ENCODE measurements at places on chromosomes 1 and 21. TPM values are rescaled to one million over a fixed set of nuclear protein-coding genes. Genes with fewer than 3 reads are reported as not detected.
A peak's percentile ranks its signal among the peaks of the same experiment; 100 is the strongest.

The A3GALT2 gene
- not detected for total RNA-seq

GRCh38 chr1:12424793-12425192, 193.2 kb downstream of the DHRS3 start:
- H3K4me3 ChIP-seq = no peak overlapping the region
- no peak for DNase-seq
- peaks cover 3% of the 10 kb centered on the region for H3K4me1 ChIP-seq
- H3K27ac ChIP-seq = no peak overlapping the region

DNA sequence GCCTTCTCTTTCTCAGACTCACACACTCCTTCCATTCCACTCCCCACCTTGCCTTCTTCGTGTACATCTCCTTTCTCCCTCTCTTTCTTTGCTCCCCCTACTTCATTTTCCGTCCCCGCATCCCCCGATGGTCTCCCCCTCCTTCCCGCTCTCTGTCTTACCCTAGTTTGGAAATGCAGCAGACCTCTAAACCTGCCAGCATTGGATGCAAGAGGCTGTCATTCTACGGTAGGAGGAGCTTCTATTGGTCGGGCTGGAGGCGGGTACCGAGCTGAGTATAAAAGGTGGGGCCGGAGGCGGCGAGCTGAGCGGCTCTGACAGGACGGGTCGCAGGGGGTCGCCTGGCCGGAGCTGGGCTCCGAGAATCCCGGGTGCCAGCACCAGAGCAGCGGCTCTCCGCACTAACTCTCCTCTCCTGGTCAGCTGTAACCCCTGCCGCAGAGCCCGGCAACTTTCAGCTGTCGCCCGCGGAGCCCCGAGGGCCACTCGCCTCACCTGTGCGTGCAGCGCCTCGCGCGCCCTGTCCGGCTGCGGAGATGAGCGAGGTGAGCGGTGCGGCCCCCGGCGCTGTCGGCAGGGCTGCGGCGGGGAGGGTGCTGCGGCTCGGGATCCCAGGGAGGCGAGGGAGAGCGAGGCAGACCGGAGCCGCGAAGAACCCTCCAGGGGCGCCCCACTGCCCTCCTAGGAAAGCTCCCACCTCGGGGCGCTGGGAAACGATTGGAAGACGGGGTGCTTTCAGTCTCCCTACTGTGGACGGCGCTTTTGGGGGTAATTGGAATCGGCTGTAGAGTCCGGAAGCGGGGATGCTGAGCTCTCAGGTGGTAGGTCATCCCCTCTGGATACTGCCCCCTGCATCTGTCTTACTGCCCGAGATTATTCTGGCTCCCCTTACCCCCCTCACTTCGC, at the start of gene PCP4L1:
TSS of gene PCP4L1 (plus strand) at position 307 of the 906 bp plus-strand sequence. CDS start at position 537, 230 bp downstream.
- peak within 1 kb of the TSS; percentile 36 for H3K4me3 ChIP-seq
- H3K27ac ChIP-seq = no peak within 1 kb of the TSS
- peaks cover 32% of the 10 kb centered on the region for H3K27me3 ChIP-seq
- H3K36me3 ChIP-seq = no peaks in the 10 kb centered on the region
- DNase-seq = peak; percentile 7

- H3K36me3 ChIP-seq = no peaks in the 10 kb centered on the region
These were observed 719.4 kb upstream of the PTBP2 start for GRCh38 chr1:96002201-96002600.

- no peaks in the 10 kb centered on the region for H3K4me1 ChIP-seq
- no peak overlapping the region for H3K27ac ChIP-seq
- H3K36me3 ChIP-seq = no peaks in the 10 kb centered on the region
- no peaks in the 10 kb centered on the region for H3K27me3 ChIP-seq
These were observed 14.3 kb upstream of the FAM131C start for GRCh38 chr1:16087733-16088132.

DNA sequence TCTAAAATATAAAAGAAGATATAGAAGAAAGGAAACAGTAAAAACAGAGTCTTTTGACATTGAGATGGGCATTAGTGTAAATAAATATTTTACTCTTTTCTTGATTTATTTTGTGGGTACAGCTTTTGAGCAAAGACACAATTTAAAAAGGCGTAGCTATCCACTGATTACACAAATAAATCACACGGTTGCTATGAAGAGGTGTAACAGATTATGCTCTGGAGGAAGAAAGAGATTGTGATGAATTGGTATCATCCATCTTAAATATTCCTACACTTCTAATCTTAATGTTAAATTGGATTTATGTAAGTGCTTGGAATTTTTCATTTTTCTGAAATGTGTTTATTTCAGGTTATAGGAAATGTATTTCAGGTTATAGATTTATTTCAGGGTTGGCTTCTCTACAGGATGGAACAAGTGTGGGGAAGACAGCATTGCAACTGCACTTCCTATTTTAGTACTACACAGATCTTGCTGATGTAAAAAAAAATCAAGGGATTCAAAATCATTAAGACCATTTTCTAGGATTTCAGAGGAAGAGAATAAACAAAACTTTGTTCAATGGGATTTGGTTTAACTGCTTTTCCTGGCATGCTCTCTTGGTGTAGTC, 15.3 kb downstream of the XCL1 start:
- H3K4me3 ChIP-seq = no peak overlapping the region
- H3K36me3 ChIP-seq = no peaks in the 10 kb centered on the region
- no peaks in the 10 kb centered on the region for H3K4me1 ChIP-seq
- DNase-seq = no peak
- H3K27ac ChIP-seq = no peak overlapping the region

GRCh38 chr1:107213225-107213624, 72.4 kb downstream of the NTNG1 start:
- DNase-seq = no peak
- no peak overlapping the region for H3K27ac ChIP-seq
- H3K4me3 ChIP-seq = no peak overlapping the region
- H3K27me3 ChIP-seq = no peaks in the 10 kb centered on the region
- no peaks in the 10 kb centered on the region for H3K4me1 ChIP-seq
- H3K36me3 ChIP-seq = no peaks in the 10 kb centered on the region

DNA sequence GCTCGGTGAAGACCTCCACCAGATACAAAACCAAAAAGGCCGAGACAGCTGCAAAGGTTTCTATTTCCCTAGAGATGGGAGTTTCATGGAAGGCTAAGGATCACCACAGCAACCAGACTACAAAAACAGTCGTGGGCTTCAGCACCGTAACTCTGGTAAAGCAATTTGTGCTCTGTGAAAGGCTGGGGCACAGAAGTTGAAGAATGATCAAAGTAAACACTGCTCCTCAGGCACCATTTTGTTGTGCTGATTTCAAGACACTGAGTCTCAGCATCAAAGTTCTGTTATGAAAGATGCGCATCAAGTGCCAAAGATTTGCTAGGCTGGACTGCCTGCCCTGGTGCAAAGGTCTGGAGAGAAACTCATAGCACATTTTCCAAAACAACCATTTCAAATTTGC, 116.2 kb downstream of the TGFBR3 start:
- no peaks in the 10 kb centered on the region for H3K4me1 ChIP-seq
- H3K27ac ChIP-seq = peak overlapping the region; percentile 52
- DNase-seq = no peak
- H3K36me3 ChIP-seq = no peaks in the 10 kb centered on the region
- H3K4me3 ChIP-seq = no peak overlapping the region

DNA sequence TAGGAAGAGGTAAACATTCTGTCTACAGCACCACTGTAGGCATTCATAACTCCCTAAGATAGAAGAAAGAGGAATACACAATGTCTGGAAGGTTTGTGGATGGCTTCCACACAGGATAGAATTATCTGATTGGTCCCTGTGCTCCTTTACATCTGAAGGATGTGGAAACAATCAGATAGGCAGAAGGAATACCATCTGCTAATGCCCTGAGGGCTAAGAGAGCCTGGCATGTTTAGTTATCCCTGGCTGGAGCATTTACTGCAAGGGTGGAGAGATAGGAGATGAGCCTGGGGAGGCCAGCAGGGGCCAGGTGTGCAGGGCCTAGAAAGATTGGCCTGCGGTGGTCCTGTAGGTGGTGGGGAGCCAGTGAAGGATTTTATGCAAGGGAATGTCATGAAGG, 8.6 kb upstream of the ACBD3 start:
- DNase-seq = no peak
- H3K4me1 ChIP-seq = no peaks in the 10 kb centered on the region
- H3K27ac ChIP-seq = no peak overlapping the region
- no peaks in the 10 kb centered on the region for H3K36me3 ChIP-seq

The DMRTA2 gene
- total RNA-seq = 0.14 TPM

DNA sequence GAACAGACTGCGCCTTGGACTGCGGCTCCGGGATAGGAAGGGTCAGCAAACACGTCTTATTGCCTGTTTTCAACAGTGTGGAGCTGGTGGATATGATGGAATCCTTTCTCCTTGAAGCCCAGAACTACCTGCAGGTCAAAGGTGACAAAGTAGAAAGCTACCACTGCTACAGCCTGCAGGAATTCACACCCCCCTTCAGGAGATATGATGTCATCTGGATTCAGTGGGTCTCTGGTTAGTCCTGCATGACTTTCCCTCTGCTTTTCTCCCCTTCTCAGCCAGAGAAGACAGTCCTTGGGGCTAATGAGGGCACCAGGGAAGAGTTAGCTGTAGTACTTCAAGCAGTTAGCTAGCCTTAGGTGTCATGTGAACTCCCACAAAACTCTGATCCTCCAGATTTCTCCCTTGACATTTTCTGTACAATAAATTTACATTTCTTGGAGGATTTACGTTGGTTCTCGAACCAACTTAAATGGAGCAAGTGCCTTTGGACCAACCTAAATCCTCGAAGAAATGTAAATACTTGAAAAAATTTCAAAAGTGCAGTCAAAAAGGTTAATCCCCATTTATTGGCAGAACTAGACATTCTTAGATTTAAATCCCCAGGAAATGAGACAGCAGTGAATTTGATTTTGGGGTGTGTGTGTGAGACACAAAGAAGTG, 20.9 kb downstream of the NTMT2 start:
- no peaks in the 10 kb centered on the region for H3K4me1 ChIP-seq
- no peaks in the 10 kb centered on the region for H3K27me3 ChIP-seq
- DNase-seq = no peak
- no peaks in the 10 kb centered on the region for H3K36me3 ChIP-seq

All from thymus (tissue), 14 donors.